Right atrium auricular region (tissue), 2 donors: ENCODE measurements at places on chromosomes 1 and 21. TPM values are rescaled to one million over a fixed set of nuclear protein-coding genes. Genes with fewer than 3 reads are reported as not detected.

- DNase-seq, result no peak
These were observed 6.7 kb downstream of the TOR1AIP2 start for GRCh38 chr1:179870870-179871269.

DNA sequence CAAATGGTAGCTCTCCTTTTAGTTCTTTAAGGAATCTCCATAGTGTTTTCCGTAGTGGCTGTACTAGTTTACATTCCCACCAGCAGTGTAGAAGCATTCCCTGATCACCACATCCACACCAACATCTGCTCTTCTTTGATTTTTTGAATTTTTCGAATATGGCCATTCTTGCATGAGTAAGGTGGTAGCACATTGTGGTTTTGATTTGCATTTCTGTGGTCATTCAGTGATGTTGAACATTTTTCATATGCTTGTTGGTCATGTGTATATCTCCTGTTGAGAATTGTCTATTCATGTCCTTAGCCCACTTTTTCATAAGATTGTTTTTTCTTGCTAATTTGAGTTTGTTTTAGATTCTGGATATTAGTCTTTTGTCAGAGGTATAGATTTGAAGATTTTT, 84.6 kb upstream of the B3GALT2 start:
- no peak for DNase-seq

DNA sequence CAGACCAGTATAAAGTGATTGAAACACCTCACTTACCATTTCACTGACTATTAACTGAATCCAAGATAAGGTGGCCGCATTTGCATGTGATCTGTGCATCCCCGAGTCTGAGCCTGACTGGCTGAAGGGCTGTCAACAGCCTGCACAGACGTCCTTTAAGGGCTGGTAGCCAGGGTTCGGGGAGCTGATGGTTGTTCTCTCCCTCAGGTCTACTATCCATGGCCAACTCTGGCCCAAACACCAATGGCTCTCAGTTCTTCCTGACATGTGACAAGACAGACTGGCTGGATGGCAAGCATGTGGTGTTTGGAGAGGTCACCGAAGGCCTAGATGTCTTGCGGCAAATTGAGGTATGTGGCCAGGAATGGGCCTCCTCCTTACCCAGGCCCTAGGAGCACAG, 14.0 kb downstream of the PPIE start:
- DNase-seq, result no peak

- no peak for DNase-seq
These were observed 468.7 kb downstream of the ADGRL2 start for GRCh38 chr1:82269431-82269830.

- no peak for DNase-seq
These were observed 3.5 kb upstream of the SLC44A5 start for GRCh38 chr1:75614399-75614756.

Gene TNFRSF1B
- 25.6 TPM for total RNA-seq

Gene PCAT6
- total RNA-seq, result not detected

DNA sequence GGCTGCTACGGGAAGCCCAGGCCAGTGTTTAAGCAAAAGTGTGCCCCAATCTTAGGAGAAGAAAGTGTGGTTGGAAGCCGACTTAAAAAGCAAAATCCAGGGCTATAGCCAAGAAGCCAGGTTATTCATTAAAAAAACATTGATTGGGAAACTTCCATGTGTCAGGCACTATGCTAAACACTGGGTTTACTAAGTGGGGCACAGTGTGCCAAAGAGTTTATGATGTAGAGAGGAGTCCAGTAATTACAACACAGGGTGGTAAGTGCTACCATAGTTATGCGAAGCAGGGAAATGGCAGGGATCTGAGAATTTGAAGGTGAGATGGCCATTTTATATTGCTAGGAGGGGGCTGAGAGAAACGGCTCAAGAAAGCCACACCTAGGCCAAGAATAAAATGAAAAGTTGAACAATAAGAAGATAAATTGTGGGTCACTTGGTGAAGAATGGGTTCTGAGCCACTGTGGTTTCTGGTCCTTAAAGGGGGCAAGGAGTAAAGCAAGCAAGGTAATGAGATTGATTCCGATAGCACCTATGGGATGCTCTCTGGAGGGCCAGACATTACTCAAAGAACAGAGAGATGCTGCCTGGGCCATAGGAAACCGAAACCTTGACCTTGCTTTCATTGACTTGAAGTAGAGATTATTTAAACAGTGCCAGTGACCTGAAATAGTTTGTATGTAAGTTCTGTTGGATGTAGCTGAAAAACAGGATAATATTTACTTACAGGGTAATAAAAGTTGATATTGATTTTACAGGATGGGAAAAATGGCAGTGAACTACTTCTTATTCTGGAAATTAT, 177.8 kb downstream of the GIPC2 start:
- DNase-seq, result no peak

Gene TRAF3IP3
- total RNA-seq, result 2.2 TPM

- DNase-seq, result no peak
These were observed 169.6 kb downstream of the DISC1 start for GRCh38 chr1:231796141-231796540.

- DNase-seq, result no peak
These were observed 654.9 kb upstream of the PKN2 start for GRCh38 chr1:88029142-88029541.

Gene SPTA1
- 0.16 TPM for total RNA-seq

Gene AIRE
- not detected for total RNA-seq

Gene FLVCR1
- total RNA-seq, result 0.89 TPM

Gene F5
- total RNA-seq, result 55.5 TPM

Gene LRRC71
- not detected for total RNA-seq

DNA sequence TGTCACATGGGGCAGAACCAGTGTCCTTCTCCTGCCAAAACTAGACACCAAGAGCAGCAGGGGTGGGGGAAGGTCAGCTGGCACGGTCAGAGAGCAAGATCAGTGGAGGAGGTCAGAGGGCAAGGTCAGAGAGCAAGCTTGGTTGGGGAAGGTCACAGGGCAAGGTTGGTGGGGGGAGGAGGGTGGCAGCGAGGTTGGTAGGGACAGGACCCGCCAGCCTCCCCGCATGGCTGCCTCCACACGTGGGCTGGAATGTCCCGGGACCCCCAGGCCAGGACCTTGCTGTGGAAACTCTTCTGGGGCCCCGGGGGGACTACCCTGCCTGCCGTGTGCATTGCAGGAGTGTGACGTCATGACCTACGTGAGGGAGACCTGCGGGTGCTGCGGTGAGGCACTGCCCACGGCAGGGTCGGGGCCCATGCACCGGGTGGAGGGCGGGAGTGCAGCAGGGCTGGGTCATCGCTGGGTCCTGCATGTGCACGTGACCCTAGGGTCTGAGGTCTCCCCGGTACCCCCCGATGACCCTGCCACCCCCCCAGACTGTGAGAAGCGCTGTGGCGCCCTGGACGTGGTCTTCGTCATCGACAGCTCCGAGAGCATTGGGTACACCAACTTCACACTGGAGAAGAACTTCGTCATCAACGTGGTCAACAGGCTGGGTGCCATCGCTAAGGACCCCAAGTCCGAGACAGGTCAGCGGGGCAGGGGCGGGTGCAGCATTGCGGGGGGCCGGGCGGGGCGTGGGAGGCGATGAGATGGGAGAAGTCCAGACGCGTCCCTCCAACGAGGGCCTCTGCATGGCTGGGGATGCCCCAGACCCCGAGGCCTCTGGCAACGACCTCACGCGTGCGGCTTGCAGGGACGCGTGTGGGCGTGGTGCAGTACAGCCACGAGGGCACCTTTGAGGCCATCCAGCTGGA, 27.3 kb downstream of the COL6A2 start:
- DNase-seq, result no peak

- no peak for DNase-seq
These were observed 250.2 kb upstream of the C1orf174 start for GRCh38 chr1:4150262-4150661.

DNA sequence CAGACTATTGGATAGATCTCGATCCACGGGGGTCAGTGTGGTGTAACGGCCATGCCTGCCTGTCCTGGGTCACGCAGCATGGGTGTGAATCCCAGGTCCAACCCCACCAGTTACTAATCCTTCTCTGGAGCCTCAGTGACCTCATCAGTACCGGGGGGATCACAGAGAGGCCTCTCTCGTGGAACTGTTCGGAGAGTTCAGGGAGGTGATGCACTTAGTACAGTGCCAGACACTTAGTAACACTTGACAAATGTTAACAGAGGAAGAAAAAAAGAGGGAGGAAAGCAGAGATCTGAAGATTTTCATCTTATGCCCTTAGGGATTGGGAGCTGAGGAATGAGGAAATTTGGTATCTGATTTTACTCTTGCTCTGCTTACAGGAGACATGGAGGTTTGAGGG, 2.9 kb downstream of the ABCA4 start:
- no peak for DNase-seq

Gene ERICH3
- total RNA-seq, result not detected
